ENCODE measurements at places on chromosomes 16 and 17.

DNA sequence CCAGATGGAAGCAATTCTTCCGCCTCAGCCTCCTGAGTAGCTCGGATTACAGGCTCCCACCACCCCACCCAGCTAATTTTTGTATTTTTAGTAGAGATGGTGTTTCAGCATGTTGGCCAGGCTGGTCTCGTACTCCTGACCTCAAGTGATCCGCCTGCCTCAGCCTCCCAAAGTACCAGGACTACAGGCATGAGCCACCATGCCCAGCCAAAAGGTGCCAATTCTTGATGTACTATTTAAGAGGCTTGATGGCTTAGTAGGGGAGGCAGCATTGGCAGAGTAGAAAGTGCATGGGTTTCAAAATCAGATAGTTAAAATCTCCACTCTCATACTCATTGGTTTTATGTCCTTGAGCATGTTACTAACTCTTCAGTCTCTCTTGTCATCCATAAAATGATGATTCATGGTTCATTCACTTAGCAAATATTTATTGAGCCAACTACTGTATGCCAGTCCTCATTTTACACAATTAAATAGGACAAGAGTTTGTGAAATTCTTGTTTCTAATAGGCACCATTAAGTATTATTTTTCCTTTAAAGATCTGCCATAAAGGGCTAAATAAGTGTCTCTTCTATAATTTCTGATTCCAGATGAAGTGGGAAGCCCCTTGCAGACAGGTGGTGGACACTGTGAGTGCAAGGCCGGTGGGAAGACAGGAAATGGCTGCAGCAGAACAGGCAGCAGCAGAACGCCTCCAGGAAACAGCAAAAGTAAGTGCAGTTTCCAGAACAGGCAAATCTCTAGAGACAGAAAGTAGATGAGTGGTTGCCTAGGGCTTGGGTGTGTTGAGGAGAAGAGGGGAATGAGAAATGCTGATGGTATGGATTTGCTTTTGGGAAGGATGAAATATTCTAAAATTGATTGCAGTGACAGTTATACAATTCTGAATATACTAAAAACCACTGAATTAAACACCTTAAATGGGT lies 8.2 kb upstream of the RPL27 start:
- no peak for DNase-seq

- no peak for DNase-seq
These were observed 54.9 kb upstream of the WSB1 start for GRCh38 chr17:27239046-27239445.

GRCh38 chr17:36059406-36059805 lies 4.7 kb upstream of the CCL18 start:
- no peak for DNase-seq

DNA sequence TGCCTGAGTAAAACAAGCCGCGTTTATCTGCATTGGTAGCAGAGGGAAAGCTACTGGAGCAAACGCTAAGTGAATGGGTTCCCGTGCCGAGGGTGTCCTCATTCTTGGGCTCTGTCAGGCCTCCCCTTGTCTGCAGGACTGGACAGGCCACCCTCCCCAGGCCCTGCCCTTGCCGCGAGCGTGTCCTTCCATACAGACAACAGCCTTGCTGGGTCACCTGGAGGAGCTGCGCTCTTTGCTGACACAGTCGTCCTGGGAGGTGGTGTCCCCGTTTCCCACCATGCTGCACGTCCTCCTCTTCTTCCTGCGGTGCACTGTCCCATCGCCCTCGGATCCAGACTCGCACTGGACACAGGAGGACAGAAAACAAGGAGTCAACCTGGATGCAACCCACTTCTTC lies 7.8 kb upstream of the MXRA7 start:
- no peak for DNase-seq

DNA sequence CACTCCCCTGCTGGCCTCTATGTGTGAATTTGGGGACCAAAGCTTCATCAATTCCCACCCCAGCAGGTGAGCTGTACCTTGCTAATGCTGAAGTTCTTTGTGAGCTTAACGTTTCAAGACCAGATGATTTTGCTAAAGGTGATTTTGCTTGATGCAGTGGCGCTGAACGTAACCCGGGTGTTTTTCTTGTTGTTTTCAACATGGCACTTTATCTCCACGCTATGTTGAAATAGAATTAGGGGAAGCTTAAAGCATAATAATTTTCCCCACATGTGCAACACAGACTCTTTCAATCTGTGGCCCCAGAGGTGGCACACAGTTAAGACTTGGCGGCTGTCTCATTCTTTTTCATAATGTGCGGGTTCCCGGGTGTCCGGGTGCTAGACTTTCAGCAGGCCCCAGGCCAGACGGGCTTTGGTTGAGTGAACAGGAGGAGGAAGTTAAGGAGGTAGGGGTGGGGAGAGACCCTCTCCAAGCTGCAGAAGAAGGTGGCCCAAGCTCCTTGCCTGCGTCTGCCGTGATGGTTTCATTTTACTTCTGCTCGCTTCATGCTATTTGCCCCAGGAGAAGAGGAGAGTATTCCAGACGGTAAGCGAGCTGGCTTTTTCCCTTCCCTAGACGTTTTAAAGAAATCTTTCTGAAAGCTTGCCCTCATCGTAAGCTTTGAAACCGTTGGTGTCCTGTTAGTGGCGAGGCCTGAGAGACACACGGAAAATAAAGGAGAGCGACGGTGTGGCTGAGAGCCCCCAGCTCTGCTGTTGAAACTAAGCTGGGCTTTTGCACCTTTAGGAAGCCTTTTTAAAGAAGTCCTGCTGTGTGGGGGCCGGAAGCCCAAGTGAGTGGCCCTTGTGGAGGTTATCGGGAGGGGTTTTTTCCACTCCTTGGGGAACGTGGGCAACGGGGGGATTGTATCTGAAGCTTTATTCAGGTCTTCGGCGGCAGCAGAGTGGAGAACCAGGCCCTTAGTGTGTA lies 4.2 kb downstream of the FOXC2 start:
- no peak for DNase-seq

DNA sequence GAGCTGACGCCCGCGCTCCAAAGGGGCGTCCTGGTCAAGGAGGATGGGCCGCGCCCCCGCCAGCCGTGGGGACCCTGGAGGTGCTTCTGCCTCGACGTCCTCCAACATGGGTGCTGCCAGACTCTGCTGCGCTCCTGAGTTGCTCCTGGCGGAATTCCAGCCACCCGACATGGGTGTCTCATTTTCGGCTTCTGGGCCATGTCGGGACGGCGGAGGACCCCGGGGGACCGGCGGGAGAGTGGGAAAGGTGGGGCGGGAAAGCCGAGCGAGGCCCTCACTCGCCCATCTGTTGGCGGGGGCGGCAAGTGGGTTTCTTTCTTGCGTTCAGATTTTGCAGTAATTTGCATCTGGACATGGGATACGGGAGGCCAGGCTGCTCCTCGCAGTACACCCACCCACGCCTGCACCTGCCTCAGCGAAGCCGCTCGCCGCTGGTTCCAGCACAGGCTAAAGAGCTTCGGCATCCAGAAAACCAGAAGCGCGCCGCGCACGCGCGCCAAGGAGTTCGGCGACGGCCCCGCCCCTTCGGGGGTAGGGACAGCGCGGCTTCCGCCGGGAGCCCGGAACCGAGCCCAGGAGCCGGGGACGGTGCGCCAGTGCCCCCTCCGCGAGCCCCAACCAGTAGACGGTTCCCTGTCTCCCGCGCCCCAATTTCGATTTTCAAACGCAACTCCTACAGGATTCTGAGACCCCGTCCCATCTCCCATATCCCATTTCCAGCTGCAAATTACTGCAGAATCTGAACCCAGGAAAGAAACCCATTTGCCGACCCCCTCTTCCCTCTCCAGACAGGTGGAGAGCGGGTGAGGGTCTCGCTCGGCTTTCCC lies at the start of gene ARMC7:
ARMC7 (plus strand) TSS at position 563 of the 827 bp plus-strand sequence. CDS start 320 bp downstream, outside the sequence.
- DNase-seq: peak; percentile 86

GRCh38 chr17:69654981-69655855 lies 240.7 kb downstream of the MAP2K6 start:
- DNase-seq: no peak

- no peak for DNase-seq
These were observed 603.4 kb upstream of the CDH11 start for GRCh38 chr16:65725156-65725845.

DNA sequence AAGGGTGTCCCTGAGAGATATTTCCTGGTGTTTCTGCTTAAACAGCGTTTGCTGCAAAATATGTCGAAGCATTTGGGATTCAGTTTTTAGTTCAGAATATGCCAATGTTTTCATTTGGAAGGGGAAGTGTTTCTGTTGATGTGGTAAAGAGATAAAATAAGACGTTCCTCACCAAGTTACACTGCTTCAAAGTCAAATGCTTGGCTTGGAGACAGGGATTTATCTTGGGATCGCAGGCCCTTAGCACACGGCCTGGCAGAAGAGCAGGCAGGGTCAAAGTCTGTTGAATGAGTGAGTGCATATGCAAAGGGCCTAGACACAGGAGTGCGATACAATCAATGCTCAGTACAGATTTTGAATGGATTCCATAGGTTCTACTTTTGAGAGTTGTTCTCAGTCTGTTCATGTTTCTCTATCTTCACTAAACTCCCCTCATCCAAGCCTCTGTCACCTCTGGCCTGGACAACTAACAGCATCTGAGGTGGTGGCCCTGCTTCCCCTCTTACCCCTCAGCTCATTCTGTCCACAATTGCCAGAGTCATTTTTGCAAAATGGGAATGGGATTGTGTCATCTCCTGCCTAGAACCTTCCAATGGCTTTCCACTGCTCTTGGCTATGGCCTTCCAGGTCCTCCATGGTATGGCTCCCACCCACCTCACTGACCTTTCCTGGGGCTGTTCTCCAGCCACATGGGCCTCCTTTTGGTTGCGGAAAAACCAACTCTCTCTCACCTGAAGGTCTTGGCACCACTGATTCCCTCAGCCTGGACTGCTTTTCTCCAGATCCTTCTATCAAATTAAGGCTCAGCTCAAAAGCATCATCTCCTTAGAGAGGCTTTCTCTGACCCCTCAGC lies 3.2 kb downstream of the DEXI start:
- no peak for DNase-seq

All from stimulated activated CD8-positive, alpha-beta memory T cell treated with anti-CD3 and anti-CD28 coated beads, Interleukin-7, amount 100 ng/mL, for 1 hour (primary cell).